NCI-H345 (cell line): ENCODE measurements at places on chromosomes 16 and 17.
A peak's percentile ranks its signal among the peaks of the same experiment; 100 is the strongest.

DNA sequence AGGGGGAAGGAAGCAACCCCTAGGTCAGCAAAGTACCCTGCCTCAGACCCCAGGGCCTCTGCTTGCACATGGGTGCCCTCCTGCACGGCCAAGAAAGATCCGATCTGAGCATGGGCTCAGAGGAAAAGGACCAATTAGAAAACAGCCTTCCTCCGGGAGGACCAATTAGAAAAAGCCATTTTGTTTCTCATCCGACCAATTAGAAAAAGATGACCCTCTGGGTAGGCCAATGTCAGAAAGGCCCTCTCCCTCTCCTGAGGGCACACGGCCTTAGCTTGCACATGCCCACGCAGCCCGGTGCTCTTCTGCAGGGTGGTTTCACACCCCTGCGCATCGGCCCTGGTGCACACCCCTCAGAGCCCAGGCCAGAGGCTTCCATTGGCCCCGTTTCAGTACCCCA is 5.1 kb upstream of the CISD3 start:
- no peak for DNase-seq

DNA sequence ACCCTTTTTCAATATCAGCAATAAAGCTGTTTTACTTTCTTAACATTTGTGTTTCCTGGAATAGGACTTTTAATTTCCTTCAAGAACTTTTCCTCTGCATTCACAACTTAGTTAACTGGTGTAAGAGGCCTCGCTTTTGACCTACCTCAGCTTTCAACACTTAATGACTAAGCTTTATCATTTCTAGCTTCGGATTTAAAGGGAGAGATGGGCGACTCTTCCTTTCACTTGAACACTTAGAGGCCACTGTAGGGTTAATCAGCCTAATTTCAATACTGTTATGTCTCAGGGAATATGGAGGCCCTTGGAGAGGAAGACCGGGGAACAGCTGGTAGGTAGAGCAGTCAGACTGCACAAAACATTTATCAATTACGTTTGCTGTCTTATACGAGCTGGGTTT is 4.7 kb downstream of the SYNRG start:
- DNase-seq, result no peak

- no peak for DNase-seq
Measured at GRCh38 chr17:5437721-5438317, 1.1 kb downstream of the C1QBP start.

DNA sequence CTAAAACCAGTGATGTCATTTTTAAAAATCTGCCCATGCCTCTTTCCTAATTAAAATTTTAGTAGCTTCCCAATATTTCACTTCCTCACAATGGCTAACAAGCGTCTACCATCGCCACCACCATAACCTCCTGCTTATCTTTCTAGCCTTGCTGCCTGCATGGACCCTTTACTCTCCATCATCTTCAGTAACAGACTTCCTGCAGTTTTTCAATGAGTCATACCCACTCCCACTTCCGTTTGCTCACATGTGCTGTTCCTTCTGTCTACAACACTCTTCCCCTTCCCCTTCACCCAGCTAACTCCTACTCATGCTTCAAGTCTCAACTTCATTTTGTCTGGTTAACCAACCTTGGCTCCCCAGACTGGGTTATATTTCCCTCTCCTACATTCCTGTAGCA is 12.8 kb upstream of the SKAP1 start:
- DNase-seq, result no peak

- DNase-seq, result no peak
Measured at GRCh38 chr17:356671-357434, 4.2 kb upstream of the RPH3AL start.

- no peak for DNase-seq
Measured at GRCh38 chr16:28478506-28479180, 6.5 kb upstream of the NPIPB7 start.

DNA sequence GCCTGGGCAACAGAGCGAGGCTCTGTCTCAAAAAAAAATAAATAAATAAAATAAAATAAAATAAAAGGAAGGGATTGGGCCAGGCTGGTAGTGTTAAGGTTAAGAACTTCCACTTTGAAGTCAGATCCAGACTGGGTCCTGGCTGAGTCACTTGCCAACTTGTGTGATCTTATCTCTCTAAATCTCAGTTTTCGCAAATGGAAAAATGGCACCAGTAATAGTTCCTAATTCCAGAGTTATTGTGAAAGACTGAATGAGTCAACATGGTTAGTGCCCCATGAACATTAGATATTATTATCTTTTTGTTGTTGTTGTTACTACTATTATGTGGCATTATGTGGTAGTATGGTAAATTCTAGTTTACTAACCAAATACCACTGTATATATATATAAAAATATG is 188.0 kb upstream of the AXIN2 start:
- DNase-seq, result no peak

- no peak for DNase-seq
Measured at GRCh38 chr16:85512808-85513115, 100.4 kb upstream of the GSE1 start.

- DNase-seq, result no peak
Measured at GRCh38 chr17:79730769-79731483, at the start of gene ENPP7. Gene ENPP7 (plus strand): TSS chr17:79730943. CDS start chr17:79731140, 197 bp downstream.

DNA sequence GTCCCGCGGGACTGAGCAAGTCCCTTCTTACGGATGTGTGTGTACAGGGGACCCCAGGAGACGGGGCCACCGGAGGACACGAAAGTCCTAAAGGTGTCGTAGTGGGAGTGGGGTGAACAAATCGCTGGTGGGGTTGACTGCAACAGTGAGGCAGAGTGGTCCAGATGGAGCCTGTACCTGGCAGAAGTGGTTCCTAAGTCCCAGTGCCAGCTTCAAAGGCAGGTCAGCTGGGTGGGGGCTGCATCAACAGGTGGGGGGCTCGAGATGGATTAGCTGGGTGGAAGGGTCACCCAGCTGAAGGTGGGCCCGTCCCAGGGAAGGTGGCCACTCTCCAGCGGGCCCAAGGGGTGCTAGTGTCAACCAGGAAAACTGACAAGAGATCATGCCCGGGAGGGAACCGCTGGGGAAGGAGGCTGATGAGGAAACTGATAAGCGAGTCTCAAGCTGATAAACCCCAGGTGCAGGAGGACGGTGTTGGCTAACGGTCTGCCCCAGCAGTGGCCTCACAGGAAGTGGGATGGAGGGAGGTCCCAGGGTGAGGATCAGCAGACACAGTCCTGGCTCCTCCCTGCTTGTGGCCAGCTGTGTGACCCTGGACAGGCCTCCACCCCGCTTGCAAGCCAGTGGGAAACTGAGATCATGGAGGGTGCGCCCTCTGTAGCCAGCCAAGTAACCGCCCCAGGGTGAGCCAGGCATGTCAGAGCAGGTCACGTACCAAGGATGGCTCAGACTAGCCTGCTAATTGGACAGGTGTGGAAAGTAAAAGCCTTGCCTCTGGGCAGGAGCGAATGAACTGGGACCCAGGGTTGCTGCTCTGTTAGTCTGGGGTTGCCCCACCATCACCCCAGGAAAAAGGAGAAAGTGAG is 1.0 kb downstream of the ORAI3 start:
- DNase-seq, result peak; percentile 40

DNA sequence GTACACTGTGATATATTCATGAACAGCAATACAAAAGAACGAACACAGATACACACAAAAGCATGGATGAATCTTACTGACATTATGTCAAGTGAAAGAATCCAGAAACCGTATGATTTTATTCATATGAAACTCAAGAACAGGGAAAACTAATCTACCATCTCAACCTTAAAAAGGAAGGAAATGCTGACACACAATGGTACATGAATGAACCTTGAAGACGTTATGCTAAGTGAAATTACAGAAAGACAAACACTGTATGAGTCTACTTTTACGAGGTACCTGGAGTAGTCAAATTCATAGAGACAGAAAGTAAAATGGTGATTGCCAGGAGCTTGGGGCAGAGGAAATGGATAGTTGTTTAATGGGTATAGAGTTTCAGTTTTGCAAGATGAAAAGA is 8.7 kb upstream of the PRKCB start:
- DNase-seq, result no peak

- DNase-seq, result no peak
Measured at GRCh38 chr17:2904135-2904534, 107.9 kb downstream of the RAP1GAP2 start.
